Nucleus accumbens (tissue), 56 donors: ENCODE measurements at places on chromosomes 3 and 15.

GRCh38 chr3:37326801-37327200 is 152.4 kb upstream of the LRRFIP2 start:
- no peak for DNase-seq

DNA sequence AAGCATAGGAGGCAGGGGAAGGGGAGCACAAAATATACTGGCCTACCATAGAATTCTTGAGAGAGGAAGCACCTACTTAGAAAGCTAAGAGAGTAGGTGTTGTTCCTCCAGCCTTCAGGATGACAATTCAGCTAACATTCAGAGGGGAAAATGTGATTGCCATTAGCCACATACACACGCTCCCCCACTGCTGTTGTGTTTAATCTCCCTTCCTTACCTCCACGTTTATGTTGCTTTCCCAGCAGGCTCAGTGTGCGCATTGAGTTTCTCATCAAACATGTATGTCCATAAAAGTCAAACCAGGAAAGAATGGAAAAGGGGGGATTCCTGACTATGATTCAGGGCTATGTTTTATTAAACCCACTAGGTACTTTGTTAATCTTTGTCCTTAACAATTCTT is 145.2 kb upstream of the CHRM5 start:
- no peak for DNase-seq

DNA sequence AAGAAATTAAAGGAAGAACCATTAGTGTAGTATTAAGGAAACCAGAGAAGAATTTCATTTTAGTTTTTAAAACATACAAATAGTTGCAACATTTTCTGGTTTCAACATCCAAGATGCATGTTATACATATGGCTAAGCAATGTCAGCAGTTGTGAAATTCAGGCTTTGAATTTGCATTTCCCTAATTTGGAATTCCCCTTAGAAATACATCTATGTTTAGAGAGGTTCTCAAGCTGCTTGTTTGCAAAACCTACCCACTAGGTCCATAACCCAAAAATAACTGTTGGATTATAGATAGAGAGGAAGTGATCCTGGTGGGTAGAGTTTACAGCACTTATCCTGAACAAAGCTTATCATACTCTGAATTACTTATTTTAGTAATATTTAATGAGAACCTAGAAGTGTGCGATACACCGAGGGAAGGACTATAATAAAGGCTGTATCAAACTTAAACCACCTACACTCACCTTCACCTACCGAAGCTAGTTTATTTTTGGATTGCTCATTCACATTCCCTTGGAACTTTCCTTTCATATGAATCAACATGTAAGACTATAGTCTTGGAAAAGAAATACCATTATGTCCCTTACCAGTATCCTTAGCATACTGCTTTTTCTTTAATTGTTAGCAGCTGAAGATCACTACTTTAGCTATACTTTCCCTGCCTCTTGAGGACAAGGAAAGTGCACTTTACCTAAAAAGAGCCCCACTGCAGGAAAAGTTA is 60.6 kb downstream of the CHAC1 start:
- no peak for DNase-seq

DNA sequence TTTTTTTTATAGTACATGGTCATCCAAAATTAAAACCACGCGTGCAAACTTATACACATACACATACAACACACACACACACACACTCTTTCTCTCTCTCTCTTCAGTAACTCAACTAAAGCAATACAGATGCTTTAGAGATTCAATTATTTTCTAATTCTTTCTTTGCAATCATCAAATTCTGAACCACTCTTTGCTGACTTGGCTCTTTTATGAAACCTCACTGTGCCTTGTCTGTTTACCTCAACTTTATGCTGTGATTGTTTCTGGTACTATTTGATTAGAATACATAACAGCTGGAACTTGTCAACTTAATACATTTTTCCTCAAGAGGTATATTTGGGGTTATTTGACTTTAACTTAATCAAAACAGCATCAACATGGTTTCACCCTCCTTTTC is 1309.7 kb downstream of the ROBO2 start:
- no peak for DNase-seq

DNA sequence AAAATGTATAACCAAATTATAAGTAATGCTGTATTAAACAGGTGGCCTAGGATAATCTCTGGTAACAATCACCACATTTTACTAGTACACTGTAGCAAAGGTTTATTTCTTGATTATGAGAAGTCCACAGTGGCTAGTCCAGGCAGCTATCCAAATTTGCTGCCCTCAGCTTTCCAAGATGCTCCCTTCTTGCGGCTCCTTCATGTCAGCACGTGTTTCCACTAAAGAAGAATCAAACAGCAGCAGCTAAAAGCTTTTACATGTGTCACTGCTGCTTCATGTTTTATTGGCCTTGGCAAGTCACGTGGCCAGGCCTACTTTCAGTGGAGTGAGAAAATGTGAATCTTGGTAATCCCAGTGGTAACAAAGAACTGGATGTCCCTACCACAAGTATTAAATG is 5.6 kb upstream of the RBMS3 start:
- DNase-seq = no peak

GRCh38 chr3:152159328-152159727 is 109.4 kb upstream of the MBNL1 start:
- no peak for DNase-seq

- no peak for DNase-seq
Measured at GRCh38 chr3:51802106-51802703, 23.2 kb upstream of the IQCF6 start.

DNA sequence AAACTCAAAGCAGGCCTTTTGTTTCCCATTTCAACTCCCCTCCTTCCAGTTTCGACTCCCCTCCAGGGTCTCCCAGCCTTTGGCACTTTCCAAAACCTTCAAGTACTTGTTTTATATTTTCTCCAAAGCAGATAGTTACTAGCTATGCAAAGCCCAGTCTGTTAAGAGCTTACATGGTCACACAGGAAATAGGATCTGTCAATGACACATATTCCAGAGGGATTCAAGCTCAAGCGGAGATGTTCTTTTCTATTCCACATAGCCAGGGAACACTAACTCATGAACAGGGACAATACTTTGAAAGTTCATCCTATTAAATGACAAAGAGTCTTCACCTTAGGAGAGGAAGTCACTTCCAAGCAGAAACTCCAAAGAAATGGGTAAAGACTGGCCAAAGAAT is 18.6 kb downstream of the SUCLG2 start:
- DNase-seq = no peak

DNA sequence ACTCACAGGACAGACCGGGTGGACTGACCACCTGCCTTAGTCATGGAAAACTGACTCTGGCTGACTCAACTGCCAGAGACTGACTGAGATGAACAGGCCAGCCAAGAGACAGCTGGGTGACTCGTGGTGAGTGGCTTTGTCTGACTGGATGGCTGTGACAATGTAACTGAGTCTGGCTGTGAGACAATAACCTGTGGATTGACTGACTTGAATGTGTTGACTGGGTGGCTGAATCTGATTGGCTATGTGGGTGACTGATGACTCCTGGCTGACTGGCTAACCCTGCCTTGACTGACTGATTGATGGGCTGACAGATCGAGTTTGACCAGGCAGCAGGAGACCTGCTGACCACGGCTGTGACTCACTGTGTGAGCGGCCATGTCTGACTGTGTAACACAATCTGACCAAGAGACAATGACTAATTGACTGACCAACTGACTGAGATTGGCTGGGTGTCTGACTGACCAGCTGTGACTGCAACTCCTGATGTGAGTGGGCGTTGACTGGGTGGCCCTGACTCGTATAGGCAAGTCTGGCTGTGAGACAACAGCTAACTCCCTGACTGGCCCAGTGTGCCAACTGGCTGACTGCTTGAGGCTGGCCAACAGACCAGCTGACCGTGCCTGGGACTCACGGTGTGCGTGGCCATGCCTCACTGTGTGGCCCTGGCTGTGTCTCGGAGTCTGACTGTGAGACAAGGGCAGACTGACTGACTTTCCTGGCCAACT is 509.1 kb downstream of the SHQ1 start:
- peak; percentile 78 for DNase-seq

DNA sequence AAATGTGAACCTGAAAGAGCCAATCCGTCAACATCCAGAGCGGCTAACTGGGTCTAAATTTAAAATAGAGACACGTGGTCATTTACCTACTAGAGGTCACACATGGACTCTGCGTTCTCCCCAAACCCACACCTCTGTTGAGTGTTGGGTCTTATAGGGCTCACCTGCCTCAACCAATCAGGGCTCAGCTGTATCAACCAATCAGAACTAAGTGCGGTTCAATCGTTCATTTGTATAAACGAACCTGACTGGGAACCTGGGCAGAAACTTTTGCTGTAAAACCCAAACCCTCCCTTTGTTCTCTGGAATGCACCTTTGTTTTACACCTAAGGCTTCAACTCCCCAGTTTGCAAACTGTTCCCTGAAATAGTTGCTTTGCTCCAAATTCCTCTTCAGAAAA is 8.9 kb downstream of the DNAAF4 start:
- DNase-seq = no peak

DNA sequence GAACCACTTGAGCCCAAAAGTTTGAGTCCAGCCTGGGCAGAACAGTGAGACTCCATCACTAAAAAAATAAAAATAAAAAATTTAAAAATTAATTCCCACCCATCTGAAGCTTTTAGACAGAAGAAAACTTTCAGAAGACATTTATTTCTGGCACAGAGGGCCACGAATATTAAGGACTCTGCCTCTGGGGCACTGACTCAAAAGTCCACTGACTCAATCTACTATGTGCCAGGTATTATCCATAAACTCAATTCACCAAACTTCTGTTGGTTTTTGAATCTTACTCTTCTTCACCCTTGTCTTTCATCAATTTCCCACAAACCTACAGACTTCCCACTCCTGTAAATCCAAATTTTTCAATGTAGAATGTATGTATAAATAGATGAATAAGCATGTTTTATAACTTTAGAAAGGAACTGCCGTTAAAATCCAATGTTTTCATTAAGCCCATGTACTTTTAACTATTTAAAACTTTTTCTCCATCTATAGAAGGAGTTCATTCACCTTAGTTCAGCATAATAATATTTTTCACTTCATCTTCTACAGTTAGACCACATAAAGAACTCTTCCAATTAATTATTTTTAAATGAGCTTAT is 19.9 kb downstream of the ATP13A3 start:
- DNase-seq = no peak

GRCh38 chr3:134754768-134755559 is 40.1 kb upstream of the EPHB1 start:
- DNase-seq = no peak

GRCh38 chr15:92770641-92771040 is 115.1 kb upstream of the FAM174B start:
- DNase-seq = no peak

GRCh38 chr15:43919540-43920253 is 92.9 kb downstream of the WDR76 start:
- no peak for DNase-seq

- DNase-seq = no peak
Measured at GRCh38 chr15:66840615-66841390, 138.8 kb downstream of the SMAD6 start.

- DNase-seq = no peak
Measured at GRCh38 chr15:69941301-69941605, 156.5 kb downstream of the TLE3 start.

GRCh38 chr3:47954567-47954966 is 61.6 kb downstream of the MAP4 start:
- DNase-seq = no peak

- DNase-seq = no peak
Measured at GRCh38 chr15:45958924-45959323, 324.1 kb downstream of the SQOR start.

- DNase-seq = peak; percentile 27
Measured at GRCh38 chr3:66499881-66500575, 794 bp downstream of the LRIG1 start.

GRCh38 chr3:39275052-39275451 is 4.8 kb downstream of the CX3CR1 start:
- no peak for DNase-seq

DNA sequence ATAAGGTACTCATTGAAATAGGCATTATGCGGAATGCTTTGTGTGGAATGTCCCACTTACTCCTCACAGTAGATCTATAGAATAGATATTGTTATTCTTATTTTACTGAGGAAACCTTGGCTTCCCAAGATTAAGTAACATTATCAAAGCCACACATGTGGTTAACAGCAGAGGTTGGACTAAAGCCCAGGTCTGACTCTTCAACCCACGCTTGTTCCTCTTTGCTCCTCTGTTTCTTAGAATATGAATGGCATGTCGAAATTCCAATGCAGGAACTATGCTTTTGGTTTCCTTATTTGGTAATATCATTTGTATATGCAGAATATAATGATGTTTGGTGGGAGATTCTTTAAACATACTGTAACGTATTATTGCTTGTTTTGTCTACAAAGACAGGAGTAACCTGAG is 818.8 kb upstream of the LMCD1 start:
- no peak for DNase-seq

DNA sequence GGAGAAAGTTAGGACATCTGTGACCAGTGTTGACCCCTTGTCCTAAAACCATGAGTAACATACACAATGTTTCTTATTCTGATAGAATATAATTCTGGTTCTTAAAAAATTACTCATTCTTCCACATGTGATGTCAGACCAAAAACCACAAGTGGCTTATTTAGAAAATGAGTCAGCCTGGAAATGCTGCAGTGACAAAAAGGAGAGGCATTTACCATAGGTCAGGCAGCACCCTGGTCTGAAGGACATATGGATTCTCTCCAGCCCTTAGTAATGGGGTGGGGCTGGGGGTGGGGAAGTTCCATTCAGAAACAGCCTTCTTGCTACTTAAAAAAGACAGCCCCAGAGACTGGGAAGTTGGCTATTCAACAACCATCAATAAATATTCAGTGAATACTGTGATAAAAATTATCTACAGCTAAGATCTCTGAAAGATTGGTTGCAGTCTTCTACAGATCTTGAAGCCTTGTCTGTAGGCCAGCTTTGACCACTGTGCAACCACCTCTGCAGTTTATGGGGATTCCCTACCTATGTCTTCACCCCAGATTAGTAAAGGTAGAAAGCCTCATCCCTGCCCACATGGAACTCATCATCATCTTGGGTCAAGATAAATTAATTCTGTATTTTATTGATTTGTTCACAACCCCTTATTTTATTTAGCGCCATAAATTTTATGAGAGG is 34.9 kb upstream of the TIMP4 start:
- DNase-seq = no peak

- DNase-seq = no peak
Measured at GRCh38 chr3:69321301-69322157, 64.4 kb downstream of the FRMD4B start.

DNA sequence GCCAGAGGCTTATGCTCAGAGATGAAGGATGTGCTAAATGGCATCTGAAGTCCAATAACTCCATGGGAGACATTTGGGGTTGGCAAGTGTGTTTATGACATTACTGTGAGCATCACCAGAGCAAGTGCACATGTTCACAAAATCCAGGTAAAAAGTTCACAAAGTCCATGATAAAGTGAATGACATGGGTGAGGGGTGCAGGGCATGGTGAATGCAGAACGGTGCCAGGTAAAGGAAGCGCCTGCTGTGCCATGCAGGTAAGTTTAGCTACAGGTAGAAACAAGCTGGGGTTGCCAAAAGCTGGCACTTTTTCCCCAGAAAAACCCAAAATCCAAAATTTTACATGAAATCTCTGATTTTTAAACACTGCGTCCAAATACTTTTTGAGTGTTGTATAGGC is 268.2 kb downstream of the ABHD5 start:
- DNase-seq = no peak
